ENCODE measurements at places on chromosomes 12 and 14. TPM values are rescaled to one million over a fixed set of nuclear protein-coding genes. Genes with fewer than 3 reads are reported as not detected.

The PMCH gene
- 0.71 TPM for total RNA-seq

The SLCO1B1 gene
- not detected for total RNA-seq

The OR4E2 gene
- total RNA-seq = not detected

The PROX2 gene
- total RNA-seq = 0.71 TPM

The RERG gene
- not detected for total RNA-seq

The OR4L1 gene
- not detected for total RNA-seq

Data from activated T-helper 17 cell treated with anti-CD3 and anti-CD28 coated beads, Interleukin-2, amount 50 U/mL, for 72 hours (primary cell).